ENCODE measurements at places on chromosomes 2 and 18.

GRCh38 chr2:213167271-213167930 is 16.0 kb upstream of the IKZF2 start:
- DNase-seq: peak; percentile 45

- no peak for DNase-seq
These were observed 50.2 kb downstream of the EHD3 start for GRCh38 chr2:31284107-31284506.

- DNase-seq: no peak
These were observed 44.4 kb upstream of the TMEM182 start for GRCh38 chr2:102717308-102718018.

- DNase-seq: peak; percentile 40
These were observed 60.9 kb downstream of the EDAR start for GRCh38 chr2:108927936-108928659.

DNA sequence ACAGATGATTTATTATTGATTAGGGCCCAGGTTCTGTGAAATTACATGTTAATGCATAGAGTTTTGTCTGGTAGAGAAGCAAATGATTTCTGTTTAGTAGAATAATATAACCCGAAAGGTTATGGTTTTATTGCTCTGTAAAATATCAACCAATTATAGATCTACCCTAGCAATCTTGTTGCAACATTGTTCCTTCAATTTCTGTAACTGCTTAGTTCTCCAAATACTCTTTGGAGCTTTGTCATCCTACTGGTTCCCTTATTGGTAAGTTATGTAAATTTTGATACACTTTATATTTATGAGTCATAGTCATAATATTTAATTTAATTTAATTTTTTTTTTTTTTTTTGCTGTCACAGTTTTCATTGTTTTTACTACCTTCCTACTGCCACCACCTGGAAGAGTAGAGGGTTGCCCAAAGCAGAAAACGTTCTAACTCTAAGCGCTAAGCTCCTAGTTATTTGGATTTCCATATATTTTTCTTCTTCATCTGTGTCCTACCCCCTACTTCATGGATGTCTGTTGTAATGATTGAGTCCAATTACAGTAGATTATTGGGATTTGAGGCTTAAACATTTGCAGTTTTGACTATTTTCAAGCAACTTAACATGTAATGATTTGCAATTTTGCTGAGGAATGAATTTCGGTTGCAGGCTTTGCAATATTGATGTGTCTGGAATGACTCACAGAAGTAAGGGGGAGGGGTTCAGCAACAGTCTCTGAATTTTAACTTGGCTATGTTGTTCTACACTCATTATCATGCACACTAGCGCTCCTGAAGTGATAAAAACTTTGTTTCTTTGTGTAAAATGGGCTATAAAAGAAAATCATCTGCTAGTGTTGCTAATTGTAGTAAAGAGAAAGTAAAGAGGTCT is 51.1 kb downstream of the NABP1 start:
- no peak for DNase-seq

- DNase-seq: no peak
These were observed 678.2 kb upstream of the FANCL start for GRCh38 chr2:58919316-58919715.

- DNase-seq: no peak
These were observed 166.3 kb downstream of the CCDC148 start for GRCh38 chr2:158290225-158290624.

DNA sequence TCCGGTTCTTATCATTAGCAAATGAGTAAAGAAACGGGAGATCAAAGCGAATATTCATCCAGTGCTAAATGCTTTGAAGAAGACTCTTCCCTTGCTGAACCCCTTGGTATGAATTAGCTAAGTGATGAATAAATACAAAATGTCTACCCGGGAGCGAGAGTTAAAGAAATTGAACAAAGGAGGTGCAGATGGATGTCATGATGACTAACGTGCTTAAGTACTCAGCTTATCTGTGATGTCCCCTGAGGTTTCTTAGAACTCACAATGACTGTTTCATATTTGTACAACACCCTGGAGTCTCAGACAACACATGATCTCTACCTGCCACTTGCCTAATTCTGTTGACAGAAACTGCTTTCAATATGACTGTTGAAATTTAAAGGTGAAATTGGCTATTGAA is 148.5 kb downstream of the TMEM200C start:
- DNase-seq: no peak

- no peak for DNase-seq
These were observed 60.0 kb upstream of the TEX51 start for GRCh38 chr2:126838716-126838985.

DNA sequence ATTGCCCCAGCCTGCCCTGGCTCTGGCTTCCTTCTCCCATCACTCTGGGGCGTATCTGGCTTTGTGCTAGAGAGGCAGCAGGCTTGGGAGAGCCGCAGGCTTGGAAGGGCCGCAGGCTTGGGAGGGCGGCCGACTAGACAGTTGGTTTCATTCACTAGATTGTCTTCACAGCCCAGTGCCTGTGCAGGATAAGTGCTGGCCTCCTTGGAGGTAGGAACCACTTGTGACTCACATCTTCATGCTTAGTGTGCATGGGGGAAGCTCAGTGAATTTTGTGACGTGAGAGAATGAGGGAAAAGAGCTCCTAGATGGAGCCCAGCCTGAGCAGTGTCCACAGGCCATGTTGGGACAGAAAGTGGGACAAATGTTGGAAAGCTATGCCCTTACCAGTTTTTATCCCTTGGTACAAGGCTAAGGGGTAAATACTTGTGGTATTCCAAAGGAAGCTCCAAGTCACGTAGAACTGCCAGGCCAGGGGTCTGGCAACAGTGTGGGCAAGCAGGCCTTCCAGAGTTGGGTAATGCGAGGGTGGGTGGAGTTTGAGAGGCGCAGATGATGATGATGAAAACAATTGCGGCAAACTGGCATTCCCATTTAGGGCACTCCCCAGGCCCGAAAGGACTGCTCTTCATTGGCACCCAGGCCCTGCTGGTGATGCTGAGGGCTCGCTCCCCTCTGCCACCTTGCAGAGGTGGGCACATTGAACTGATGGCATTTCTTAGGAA is 100.1 kb downstream of the DDX1 start:
- DNase-seq: no peak

DNA sequence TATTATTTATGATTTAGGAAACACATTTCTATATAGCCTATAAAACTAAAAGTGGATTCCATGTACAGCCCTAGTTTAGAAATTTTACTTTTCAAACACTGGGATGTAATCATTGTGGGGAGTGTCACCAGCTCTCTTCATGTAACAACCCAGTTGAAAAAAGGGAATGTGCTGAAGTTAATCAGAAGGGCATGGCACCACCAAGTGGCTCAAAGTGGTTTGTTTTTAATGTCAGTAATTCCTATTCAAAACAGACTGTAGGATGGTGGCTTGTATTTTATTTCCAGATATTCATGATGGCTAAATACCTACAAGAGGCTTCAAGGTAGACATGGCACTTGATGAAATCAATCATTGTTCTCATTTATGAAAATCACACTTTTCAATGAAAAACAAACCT is 58.1 kb upstream of the TMEM182 start:
- DNase-seq: peak; percentile 67

DNA sequence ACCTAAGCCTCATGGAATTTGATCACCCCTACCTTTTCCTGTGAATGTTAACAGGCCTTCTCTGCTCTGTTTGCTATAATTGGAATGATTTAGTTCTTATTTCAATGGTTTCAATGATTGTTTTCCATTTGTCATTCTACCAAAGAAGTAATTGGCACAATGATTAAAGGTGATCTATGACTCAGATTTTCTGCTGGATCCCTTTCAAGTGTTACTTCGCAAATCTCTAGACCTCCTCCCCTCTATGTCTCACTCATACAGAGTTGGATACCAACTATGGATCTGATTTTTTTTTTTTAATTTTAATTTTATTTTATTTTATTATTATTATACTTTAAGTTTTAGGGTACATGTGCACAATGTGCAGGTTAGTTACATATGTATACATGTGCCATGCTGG is 29.6 kb upstream of the FAM117B start:
- peak; percentile 26 for DNase-seq

DNA sequence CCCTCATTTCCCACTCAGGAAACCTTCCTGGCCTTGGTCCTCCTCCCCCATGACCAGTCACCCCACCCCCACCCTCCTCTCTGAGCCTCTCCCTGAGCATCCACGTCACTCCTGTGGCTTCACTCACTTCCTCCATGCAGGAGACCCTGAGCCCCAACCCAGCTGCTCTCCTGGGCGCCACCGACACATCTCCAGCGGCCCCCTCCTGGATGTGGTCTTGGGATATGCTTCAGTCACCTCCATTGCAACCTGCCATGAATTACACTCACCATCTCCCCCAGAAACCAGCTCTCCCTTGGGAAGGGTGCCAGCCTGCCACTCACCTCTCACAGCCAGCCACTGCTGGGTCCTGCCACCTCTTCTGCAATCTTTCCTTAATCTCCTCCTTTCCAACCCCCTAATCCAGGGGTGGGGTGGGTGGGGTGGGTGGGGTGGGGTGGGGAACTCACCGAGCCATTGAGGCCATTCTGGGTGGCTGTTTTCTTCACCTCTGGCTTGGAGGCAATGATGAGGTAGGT is 44.8 kb downstream of the CENPO start:
- no peak for DNase-seq

GRCh38 chr2:54757500-54757899 is 34.0 kb downstream of the EML6 start:
- DNase-seq: peak; percentile 54
